LNCaP clone FGC (cell line): ENCODE measurements at places on chromosomes 16 and 17.
A peak's percentile ranks its signal among the peaks of the same experiment; 100 is the strongest.

DNA sequence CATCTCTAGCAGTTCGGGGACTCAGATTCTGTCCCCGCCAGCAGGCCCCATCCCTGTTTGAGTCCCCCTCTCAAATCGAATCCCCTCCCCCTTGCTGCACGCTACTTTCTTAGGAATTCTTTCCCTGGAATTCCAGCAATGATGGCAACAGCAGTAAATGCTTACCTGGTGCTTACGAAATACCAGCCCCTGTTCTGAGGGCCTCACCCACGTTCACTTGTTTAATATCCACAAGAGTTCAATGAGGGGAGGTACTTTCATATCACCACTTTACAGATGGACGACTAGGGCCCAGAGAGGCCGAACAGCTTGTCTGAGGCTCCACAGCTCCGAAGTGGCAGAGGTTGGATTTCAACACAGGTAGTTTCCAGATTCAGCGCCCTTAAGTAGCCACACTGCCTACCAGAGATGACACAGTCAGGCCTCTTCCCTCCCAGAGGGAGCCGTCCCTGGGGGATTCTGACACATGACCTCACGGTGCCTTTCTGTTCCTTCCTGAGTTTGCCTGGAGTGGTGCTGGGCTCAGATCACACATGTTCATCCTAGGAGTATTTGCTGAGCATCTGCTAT lies 120.7 kb upstream of the GSE1 start:
- no peak for DNase-seq

DNA sequence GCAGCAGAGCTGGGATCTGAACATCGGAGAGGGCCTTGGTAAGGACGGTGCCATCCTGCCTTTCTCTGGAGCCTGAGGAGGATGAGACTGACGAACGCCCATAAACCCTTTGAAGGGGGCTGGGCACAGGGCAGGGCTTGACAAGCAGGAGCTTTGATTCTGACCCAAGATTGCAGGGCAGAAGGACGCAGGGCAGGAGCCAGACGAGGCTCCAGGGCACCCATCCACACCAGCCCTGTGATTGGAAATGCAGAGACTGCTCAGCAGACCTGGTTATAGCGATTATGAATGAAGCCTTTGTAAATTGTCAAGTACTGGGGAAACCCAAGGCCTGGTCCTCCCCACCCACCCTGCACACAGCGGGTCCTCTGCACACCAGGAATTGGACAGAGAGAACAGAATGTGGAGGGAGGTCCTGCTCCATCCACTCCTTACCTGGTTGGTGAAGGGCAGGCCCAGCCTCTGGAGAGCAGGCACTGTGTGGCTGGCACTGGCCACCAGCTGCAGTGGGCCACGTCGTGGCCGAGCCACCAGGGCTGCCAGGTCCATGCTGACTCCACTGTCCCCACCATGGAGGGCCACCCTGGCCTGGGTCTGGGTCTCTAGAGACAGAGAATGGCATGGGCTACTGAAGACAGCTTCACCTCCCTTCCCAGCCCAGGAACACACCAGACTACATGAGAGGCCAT lies 68.8 kb downstream of the RMI2 start:
- DNase-seq: no peak

DNA sequence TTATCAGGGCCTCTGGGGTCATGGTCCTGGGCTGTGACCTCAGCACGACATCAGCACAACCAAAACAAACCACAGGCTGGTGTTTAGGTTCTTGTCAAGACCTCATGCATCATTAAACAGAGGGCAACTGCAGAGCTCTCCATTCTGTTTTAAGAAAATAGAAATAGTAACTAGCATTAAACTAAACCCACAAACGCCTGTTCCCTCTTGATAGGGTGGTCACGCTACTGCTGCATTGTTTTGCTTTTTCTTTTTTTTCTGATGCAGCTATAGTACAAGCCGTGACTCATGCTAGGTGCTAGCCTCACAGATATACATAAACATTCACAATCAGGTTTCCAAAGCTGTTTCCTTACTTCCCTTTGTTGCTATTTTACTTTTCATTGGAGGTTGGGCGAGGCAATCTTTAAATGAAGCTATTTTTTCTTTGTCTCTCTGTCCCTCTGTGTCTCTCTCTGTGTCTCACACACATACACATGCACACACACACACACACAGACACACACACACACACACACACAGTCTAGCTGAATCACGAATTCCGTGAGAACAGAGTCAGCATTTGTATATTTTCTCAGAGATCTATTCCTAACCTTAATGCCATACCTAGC lies 310.3 kb downstream of the CDH13 start:
- DNase-seq: no peak

DNA sequence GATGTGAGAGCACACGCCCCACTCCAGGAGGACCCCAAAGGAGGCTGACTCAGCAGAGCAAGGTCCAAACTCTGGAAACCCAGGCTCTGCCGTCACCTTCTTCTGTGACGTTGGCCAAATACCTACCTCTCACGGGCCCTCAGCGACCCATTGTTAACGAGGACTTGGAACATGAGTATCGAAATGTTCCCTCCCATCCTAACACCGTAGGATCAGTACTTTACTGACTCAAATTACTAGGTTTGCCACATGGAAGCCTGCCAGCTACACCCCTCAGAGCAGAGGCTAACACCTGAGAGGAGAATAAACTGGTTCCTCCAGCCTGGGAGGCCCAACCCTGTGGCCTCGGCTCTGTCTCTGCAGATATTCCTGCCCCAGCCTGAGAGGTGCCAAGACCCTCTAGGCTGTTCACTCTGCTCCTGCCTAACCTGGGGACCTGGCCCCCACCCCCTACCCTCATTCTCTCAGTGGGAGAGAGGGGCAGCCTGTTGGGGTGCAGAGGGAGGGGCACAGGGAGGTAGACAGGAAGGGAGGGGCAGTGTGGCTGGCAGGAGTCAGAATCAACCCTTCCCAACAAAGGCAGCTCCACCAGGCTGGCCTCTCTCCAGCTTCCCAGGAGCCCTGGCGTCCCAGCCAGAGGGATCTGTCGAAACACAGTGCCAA lies 4.4 kb downstream of the PITPNM3 start:
- DNase-seq: peak; percentile 26

GRCh38 chr17:34527136-34527907 lies 52.1 kb upstream of the TMEM132E start:
- no peak for DNase-seq

GRCh38 chr17:70059649-70060048 lies 15.4 kb upstream of the KCNJ16 start:
- no peak for DNase-seq

DNA sequence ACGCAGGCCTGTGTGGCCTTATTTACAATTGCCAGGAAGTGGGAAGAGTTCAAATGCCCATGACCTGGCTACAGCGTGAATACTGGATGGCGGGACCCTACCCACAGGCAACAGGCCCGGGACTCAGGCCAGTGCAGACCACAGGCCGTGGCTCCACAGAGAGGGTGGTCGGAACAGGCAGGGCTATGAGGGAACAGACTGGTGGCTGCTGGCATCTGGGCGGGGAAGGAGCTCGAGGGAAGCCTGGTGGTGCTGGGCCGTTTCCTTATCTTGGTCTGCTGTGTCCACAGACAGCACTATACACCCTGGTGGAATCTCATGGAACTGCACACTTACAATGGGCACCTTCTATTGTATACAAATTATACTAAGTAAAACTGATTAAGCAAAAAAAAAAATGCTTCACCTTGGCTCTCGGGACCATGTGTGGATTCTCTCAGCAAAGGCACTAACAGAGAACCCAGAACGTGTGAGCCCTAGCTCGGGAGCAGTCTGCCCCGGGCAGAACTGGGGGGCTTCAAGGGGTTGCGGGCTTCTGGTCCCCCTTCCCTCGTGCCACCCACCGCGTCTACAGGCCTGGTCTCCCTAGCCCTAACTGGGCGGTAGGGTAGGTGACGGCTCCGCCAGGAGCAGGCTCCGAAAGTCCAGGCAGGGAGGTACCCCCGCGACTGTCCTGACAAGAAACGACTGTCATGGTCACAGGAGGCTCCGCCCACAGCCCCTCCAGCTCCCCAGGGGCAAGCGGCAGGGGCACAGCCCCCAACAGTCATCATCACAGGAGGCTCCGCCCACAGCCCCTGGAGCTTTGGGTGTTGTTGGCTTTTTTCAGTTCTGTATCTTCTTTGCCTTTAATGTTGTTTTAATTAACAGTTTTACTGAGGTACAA lies 21.8 kb downstream of the CEP131 start:
- DNase-seq: peak; percentile 41

DNA sequence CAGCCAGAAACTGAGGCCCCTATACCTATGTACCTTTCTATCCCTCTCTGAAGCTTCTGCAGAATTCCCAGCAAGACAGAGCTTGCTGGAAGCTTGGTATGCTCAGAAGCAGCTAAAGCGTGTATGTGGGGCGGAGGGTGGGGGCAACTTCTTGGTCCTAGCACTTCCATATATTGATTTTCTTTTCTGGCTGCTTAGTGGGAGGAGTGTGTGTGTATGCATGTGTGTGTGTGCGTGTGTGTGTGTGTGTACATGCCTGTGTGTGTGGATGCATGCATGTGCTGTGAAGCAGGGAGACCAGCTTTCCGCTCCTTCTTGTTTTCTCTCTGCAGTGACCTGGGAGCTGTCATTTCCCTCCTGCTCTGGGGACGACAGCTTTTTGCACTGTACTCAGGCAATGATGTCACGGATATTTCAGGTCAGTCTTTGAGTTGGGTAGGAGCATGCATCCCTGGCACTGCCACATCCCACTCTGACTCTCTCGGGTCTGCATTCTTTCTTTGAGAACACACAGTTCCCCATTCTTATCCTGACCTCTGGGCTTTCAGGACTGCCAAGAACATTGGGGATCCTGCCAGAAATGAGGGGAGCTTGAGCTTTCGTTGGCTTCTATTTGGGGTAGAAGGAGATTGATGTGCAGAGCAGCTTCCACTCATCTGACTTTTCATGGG lies 10.7 kb downstream of the HPR start:
- no peak for DNase-seq

- no peak for DNase-seq
Measured at GRCh38 chr17:79414793-79415211, 196.0 kb downstream of the RBFOX3 start.

DNA sequence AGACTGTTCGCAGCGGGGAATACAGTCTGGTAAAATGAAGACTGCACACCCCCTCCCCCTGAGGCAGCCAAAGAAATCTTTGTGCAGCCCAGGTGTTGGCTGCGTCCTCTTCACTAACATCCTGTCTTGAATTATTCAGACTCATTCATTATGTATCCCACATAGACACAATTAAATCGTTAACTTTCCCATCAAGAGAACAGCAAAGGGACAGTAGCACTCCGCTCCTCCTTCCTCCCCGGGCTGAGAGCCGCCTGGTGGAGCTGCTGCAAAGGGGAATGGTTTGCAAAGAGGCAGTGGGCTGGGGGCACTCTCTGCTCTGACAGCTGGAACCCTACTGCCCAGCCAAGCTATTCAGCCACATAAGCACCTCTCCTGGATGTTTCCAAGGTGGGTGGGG lies 290.0 kb upstream of the SOX9 start:
- no peak for DNase-seq

GRCh38 chr17:16419929-16420271 lies 4.5 kb downstream of the TRPV2 start:
- DNase-seq: no peak

- DNase-seq: no peak
Measured at GRCh38 chr16:72072514-72073342, 9.7 kb downstream of the HPR start.

GRCh38 chr17:71110326-71110725 lies 941.0 kb downstream of the KCNJ2 start:
- DNase-seq: no peak

GRCh38 chr17:34654276-34654880 lies 75.0 kb downstream of the TMEM132E start:
- no peak for DNase-seq

DNA sequence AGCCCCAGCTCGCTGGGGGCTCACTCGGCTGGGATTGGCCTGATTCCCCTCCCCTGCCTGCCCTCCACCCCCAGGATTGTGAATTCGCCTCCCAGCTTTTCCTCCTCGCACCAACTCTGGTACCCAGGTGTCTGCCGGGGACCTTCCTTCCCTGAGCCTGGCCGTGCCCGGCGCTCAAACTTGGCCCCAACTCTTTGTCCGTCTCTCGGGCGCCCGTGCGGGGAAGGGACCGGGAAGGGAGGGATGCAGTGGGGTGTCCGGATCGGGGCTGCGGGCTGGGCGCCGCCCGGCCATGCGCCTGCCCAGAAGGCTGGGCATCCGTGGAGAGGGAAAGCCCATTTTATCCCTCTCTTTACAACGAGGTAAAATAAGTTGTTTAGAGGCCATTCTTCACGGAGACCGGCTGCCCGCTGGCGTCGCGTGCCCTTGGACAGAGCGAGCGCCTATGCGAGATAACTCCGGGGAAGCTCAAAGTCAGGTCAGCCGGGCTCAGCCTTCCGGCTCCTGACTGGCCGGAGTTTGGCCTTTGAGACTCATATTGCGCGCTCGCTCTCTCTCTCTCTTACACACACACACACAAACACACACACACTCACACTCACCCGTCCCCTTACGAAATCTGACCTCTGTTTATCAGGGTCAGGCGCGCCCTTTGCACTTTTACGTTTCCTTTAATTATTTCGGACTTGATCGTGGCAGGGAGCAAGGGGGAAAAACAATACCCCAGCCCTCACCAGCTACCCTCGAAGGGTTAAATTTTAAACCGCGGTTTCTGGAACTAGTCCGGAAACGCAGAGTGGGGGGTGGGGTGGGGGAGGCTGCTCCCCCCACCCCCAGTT lies 774 bp upstream of the MAF start:
- no peak for DNase-seq

DNA sequence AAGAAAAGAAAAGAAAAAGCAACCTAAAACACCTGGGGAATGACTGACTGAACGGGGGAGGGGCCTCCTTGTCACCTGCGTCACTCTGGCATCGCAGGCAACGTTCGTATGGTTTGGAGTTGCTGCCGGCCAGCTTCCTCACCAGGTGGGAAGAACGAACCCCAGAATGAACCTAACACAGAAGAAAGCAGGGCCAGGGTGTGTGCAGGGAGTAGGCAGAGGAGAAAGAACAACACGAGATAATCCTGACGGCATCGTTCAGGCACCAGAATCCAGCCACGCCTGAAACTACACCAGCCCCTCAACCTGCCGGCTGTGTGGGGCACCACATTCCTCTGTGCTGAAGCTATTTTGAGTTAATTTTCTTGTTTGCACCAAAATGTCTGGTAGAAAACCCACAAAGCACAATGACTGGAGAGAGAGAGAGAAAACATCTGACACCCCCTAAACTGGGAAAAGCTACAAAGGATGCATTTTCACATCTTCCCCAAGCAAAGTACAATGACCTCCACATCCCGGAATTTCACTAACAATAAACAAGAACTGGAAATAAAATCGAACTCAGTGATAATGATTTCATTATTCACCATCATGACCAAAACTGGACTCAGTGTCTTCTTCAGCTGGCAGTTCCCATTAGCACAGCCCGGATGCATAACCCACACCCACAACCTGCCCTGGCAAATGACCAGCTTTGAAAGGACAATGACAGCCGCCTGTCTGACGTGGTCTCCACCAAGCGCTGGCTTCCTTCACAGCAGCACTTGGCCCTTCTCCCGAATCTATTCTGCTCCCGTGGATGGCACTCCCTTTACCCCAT lies 23.6 kb downstream of the RAB40B start:
- DNase-seq: no peak

GRCh38 chr17:57016071-57016763 lies 38.3 kb downstream of the SCPEP1 start:
- no peak for DNase-seq
